Astrocyte (in vitro differentiated cells and primary cell): ENCODE measurements at places on chromosomes 2 and 18. TPM values are rescaled to one million over a fixed set of nuclear protein-coding genes. Genes with fewer than 3 reads are reported as not detected.

GRCh38 chr2:176081837-176082524, 1.8 kb downstream of the EVX2 start:
- DNase-seq: no peak
- H3K27me3 ChIP-seq: peaks cover 88% of the 10 kb centered on the region

- H3K36me3 ChIP-seq: no peaks in the 10 kb centered on the region
- no peaks in the 10 kb centered on the region for H3K27me3 ChIP-seq
- DNase-seq: peak; percentile 79
- H3K4me1 ChIP-seq: peaks cover 14% of the 10 kb centered on the region
- H3K4me3 ChIP-seq: no peak overlapping the region
These were observed 147.1 kb downstream of the SH3BP4 start for GRCh38 chr2:235098736-235099494.

Gene ACAA2
- total RNA-seq: 66.4 and 75.8 TPM in 2 replicates

DNA sequence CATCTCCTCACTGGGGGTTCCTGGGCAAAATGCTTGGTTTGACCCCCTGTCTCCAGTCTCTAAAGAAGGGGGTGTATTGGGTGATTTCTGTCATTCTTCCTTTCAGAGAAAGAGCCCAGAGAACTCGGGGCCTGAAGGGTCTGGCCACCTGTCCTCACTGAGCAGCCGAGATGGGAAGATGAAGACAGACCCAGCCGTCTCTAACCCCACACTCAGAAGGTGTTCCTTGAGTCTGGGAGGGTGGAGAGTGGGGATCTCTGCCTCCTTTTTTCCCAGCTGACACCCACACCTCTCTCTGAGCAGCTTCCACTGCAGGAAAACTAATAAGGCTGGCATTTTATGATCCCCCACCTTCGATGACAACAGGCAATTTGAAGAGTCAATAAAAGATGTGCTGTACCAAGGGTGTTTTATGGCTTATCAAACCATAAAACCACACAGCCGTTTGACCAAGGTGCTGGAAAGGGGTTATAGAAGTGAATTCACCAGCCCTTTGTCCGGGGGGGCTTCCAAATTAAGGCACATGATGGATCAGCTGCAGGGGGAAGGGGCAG, 213.8 kb downstream of the SMAD2 start:
- H3K36me3 ChIP-seq: no peaks in the 10 kb centered on the region
- H3K27ac ChIP-seq: no peak overlapping the region
- H3K4me1 ChIP-seq: no peaks in the 10 kb centered on the region
- no peaks in the 10 kb centered on the region for H3K27me3 ChIP-seq
- no peak for DNase-seq

Gene GALR1
- total RNA-seq: not detected in 2 replicates

DNA sequence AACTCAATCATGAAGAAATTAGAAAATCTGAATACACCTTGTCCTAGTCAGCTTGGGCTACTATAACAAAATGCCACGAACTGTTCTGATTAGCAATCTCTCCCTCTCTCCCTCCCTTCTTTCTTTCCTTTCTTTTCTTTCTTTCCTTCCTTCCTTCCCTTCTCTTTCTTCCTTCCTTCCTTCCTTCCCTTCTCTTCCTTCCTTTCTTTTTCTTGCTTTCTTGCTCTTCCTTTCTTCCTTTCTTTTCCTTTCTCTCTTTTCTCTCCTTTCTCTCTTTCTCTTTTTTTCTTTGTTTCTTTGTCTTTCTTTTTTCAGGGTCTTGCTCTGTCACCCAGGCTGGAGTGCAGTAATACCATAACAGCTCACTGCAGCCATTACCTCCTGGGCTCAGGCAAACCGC, 23.6 kb upstream of the EMILIN2 start:
- H3K27me3 ChIP-seq: no peaks in the 10 kb centered on the region
- H3K36me3 ChIP-seq: no peaks in the 10 kb centered on the region
- H3K4me3 ChIP-seq: no peak overlapping the region
- no peaks in the 10 kb centered on the region for H3K4me1 ChIP-seq
- H3K27ac ChIP-seq: no peak overlapping the region

DNA sequence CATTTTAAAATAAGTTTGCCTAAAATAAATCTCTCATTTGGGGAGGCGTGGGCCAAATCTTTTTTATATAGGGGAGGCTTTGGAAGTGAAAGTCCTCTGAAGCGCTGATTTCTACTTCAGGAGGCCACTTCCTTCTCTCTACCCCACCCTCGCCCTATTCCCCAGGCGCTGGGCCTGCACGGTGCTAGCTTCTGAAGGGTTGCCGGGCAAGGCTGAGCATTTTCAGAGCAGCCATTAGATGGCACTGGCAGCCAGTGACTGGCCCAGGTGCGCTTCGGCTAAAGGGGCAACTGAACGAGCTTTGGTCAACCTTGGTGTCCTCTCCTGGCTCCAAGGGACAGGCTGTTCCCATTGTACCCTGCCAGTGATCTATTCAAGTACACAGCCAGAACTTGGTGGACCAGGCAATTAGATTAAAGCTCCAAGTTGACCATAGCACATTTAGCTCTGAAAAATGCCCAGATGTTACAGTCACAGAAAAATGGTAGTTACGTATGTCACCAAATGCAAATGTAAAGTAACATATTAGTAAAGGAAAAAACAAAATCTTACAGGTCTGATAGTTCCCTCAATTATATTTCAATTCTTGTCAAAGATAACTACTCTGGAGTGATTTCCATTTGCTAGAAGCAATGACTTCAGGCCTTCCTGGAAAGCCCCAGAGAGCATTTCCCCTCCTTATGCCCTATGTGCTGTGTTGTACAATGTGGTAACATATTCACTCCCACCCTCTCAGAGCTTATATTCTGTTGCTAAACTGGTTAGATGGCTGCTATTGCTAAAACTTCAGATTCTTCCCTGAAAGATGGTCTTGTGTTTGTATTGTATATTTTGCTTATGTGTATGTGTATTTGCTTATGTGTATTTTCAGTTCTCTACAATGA, 2.1 kb downstream of the POMC start:
- no peaks in the 10 kb centered on the region for H3K4me1 ChIP-seq
- H3K27ac ChIP-seq: no peak overlapping the region
- H3K4me3 ChIP-seq: no peak overlapping the region
- no peak for DNase-seq
- H3K36me3 ChIP-seq: no peaks in the 10 kb centered on the region
- H3K27me3 ChIP-seq: peaks cover 66% of the 10 kb centered on the region

DNA sequence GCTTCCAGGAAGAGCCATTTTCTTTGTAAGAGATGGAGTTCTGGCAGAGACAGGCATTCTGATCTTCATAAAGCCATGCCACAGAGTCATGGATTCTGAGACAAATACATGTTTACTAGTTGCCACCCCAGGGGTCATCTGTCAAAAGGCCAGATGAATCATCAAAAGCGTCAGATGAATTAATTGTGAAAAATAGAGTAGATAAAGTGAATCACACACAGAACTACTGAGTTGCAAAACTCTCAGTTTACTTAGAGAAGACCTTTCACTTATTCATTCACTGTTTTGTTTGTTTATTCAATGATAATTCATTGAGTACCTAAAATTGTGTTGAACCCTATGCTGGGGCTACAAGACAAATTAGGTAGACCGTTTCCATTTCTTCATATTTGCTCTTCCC, 157.7 kb upstream of the SERPINE2 start:
- H3K27ac ChIP-seq: no peak overlapping the region
- no peak overlapping the region for H3K4me3 ChIP-seq
- H3K4me1 ChIP-seq: no peaks in the 10 kb centered on the region
